ENCODE measurements at places on chromosomes 6 and 20.

DNA sequence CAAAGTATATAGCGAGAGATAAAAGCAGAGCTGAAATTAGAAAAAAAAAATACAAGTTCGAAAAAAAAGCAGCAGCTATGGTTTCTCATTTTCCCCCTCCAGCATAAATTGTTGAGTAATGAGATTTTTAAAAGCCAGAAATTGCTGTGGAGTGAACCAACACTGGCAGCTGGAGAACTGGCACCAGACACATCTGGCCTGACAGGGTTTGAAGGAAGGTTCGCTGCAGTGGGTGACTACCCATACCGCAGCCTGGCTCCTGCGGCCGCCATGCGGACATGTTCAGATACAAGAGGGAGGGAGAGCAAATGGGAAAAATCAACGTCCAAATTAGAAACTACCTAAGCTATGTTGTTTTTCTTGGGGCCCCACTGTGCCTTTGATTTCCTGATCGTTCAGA is 3.3 kb downstream of the APCDD1L start:
- no peak for DNase-seq

- DNase-seq, result no peak
Measured at GRCh38 chr6:83862776-83863471, 3.4 kb downstream of the CYB5R4 start.

GRCh38 chr6:36674942-36675341 is 3.6 kb upstream of the CDKN1A start:
- no peak for DNase-seq

- no peak for DNase-seq
Measured at GRCh38 chr6:88858455-88858854, 105.0 kb downstream of the RNGTT start.

GRCh38 chr6:139586273-139586672 is 211.8 kb upstream of the CITED2 start:
- DNase-seq, result no peak

- no peak for DNase-seq
Measured at GRCh38 chr6:81547149-81547548, 205.3 kb downstream of the TENT5A start.

DNA sequence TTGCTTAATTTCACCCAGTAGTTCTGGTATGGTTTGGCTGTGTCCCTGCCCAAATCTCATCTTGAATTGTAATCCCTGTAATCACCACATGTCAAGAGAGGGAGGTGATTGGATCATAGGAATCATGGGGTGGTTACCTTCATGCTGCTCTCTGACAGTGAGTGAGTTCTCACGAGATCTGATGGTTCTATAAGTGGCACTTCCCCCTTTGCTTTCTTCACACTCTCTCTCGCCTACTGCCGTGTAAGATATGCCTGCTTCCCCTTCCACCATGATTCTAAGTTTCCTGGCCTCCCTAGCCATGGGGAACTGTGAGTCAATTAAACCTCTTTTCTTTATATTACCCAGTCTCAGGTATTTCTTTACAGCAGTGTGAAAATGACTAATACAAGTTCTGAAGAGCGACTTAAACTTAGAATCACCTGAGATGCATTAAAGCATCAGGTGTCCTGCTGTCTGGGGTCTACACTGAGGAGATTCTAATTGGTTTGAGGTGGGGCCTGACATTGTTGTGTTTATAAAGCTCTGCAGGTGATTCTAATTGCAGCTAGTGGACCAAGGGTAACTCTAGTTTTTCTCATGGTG is 82.1 kb upstream of the DTNBP1 start:
- no peak for DNase-seq
